ENCODE measurements at places on chromosomes 6 and 20.

- peak; percentile 37 for DNase-seq
Measured at GRCh38 chr20:41183391-41183790, 46.0 kb downstream of the PLCG1 start.

- DNase-seq = no peak
Measured at GRCh38 chr6:89682991-89683390, 44.4 kb upstream of the LYRM2 start.

GRCh38 chr6:73041051-73041450, 184.2 kb downstream of the KHDC1L start:
- no peak for DNase-seq

DNA sequence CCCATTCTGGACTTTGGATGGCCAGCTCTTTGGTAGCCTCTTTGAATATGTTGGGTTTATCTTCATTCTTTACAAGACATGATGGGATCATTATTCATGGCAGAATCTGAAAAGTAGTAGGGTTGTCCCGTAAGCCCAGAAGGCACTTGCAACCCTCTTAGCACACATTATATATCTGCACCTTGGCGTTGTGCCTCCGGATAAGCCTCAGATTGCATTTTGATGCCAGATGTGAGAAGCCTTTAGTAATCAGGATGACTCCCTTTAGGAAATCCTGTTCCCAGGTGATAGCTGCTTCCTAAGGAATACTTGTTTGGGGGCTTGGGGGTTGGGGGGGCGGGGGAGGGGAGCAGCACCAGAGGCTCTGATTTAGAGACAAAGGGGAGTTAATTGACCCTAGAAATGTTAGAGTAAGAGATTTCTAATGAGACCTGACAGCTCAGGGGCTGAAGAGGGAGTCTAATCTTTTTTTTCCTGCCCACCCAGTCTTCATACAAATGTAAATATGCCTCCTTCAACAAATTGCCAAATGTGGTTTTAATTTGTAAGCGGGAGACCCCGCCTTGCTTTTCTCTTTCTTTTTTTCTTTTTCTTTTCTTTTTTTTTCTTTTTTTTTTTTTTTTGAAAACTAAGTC, 55.1 kb downstream of the JAG1 start:
- no peak for DNase-seq

DNA sequence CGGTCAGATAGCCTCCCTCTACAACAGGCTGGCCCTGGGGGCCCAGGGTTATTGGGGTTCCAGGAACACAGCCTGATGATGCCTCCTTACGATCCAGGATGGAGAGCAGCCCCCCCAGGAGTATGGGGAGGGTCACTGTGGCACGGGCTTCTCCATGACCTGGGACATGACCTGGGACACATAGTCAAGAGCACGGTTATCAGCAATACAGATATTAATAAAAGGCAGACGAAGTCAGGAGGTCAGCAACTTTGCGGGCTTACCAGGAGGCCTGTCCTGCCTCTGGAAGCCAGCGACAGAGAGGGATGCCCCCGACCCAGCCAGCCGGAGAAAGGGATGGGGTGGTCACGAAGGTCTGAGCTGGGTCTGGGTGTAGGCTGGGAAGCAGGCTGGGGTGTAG, 795 bp downstream of the MMP24OS start:
- no peak for DNase-seq

All from adrenal gland (tissue), 19 donors.